Stimulated activated CD4-positive, alpha-beta T cell treated with anti-CD3 and anti-CD28 coated beads, TNF-alpha, amount 100 ng/mL, for 48 hours (primary cell): ENCODE measurements at places on chromosomes 7 and 10.

- DNase-seq, result no peak
These were observed 458.8 kb upstream of the ZMIZ1 start for GRCh38 chr10:78609976-78610375.

GRCh38 chr7:129872054-129872453 lies 80.7 kb downstream of the UBE2H start:
- no peak for DNase-seq

- DNase-seq, result no peak
These were observed 85.5 kb downstream of the ADCY1 start for GRCh38 chr7:45659496-45660139.

DNA sequence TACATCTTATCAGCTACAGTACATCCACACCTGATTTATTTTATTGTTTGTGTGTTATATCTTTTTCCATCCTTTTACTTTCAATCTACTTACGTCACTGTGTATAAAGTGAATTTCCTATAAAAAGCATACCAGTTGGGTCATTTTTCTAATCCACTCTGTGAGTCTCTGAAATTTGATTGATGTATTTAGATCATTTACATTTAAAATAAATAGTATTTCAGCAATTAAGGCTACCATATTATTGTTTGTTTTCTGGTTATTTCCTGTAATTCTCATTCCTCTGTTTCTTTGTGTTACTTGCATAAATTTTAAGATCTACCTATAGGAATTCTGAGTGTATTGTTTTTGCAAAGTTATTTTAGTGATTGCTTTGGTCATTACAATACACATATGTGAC lies 53.7 kb downstream of the VSTM4 start:
- DNase-seq, result no peak

DNA sequence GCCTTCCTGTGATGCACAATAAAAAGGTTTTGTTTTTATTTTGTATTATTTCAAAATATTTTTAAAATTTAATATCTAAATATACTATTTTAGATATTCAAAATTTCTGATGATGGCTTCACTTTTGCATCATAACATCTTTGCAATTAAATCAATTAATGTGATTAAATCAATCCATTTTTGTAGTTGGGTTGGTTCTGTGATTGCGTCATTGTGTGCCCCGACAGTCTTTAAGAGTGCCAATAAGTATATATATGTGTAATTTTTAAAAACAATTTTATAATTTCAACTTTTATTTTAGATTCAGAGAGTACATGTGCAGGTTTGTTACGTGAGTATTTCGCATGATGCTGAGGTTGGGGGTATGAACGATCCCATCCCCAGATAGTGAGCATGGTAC lies 70.5 kb downstream of the SEPTIN14 start:
- DNase-seq, result no peak

GRCh38 chr10:80855348-80855971 lies 317.8 kb downstream of the SH2D4B start:
- DNase-seq, result no peak

GRCh38 chr7:108285778-108286177 lies 155.6 kb upstream of the LAMB4 start:
- DNase-seq, result no peak

DNA sequence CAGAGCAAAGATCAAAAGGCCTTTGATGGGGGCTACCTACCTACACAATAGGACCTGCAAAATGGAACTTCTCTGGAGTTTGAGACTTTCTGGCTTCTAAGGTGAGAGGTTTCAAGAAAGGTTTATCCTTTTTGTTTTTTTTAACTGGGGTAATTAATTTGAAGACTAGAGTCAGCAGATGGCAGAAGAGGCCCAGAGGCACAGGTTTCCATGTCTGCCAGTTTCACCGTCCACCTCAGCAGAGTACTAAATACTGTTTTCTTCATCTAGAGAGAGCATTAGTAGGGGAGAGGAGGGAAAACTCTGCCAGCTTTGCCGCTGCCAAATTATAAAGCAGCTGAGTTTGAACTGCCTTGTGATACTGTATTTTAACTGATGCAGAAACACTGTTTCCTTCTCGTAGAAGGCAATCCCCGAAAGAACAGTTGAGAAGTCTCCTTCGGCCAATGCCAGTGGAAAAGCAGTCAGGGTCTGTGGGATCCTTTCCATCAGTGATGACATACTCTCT lies 138.7 kb downstream of the SLC25A13 start:
- DNase-seq, result no peak

DNA sequence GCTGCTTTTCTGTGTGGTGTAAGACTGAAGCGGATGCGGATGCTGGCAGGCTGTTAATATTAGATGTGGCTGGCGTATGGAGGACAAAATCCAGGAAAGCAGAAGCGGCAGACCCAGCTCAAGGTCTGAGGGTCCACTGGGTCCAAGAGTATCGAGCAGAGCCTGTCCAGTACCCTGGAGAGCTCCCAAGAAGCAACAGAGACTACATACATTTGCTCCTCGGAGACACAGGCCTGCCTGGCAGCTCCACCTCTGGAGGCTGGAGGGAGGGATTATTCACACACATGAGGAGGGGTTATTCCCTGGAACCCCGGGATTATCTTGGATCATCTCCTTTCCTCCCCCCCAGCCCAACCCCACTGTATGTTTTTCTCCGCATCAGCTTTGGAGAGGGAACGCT lies 31.3 kb upstream of the LOXL4 start:
- DNase-seq, result no peak

DNA sequence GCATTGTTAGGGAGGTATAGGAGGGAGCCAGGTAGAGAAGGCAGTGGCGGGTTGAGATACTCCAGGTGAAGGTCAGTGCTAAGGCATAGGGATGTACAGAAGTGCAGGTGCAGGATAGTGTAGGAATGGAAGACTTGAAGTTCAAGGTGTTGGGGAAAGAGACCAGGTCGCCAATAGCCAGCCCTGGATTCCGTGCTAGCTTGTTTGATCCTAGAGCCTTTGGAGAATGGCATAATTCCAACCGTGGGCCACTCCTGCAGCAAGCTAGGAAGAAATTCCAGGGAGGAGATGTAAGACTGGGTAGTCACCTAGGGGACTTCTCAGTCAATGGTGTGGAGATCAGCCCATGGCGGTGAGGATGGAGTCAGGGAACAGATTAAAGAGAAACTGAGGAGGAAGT lies 272.7 kb downstream of the RPS24 start:
- DNase-seq, result no peak
